ENCODE measurements at places on chromosomes 7 and 10.
A peak's percentile ranks its signal among the peaks of the same experiment; 100 is the strongest.

- DNase-seq, result peak; percentile 54
Measured at GRCh38 chr7:12107841-12108254, 103.2 kb upstream of the TMEM106B start.

GRCh38 chr7:20218279-20218678 lies 1.1 kb upstream of the MACC1 start:
- no peak for DNase-seq

GRCh38 chr7:26013551-26014083 lies 138.4 kb upstream of the NFE2L3 start:
- no peak for DNase-seq

GRCh38 chr7:139047970-139048369 lies 12.1 kb upstream of the ZC3HAV1L start:
- no peak for DNase-seq

- DNase-seq, result no peak
Measured at GRCh38 chr7:11427686-11428273, 404.2 kb downstream of the THSD7A start.

DNA sequence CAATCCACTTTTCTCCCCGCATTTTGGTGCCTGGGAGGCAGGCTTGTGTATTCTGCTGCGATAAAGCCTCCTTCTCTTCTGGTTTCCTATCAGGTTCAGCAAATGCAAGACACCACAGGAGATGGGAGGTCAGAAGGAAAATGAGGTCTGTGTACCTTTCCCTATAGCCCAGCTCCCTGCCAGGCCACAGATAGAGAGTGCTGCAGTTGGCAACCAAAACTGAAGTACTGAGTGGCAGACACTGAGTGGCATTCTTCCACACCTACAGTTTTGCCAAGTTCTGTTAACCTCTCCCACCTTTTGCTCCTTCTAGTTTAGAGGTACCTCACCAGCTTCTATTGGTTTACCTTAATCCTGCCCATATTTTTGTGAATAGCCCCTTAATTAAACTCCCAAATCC lies 948.4 kb downstream of the SORCS1 start:
- DNase-seq, result no peak

GRCh38 chr7:96614154-96614867 lies 95.3 kb downstream of the SEM1 start:
- DNase-seq, result no peak

DNA sequence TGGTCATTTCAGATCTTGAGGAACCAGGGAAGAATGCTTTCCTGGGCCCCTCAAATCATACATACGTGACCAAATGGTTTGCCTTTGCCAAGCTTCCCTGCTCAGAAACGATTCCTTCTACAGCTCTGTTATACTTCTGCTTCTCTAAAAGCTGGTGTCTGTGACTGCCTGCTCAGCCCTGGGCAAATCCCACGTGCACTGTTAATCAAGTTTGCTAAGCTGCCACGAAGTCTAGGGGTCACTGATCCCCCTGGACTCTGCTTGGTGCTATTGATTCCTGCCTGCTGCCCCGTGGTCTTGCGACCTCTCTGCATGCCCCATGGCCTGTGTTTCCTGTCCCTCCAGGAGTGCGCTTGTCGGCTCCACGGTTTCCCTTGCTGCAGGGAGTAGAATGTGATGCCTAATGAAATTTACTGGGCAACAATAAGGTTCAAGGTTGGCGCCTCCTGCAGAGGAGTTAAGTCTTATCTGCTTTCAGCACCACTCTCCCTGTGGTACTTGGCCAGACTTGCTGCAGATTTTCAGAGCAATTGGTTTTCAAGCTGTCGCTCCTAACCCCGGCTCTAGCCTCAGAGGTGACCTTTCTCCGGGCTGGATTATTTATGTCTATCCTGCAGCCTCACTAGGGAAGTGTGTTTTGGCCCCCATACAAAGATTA lies 201.6 kb upstream of the FZD8 start:
- DNase-seq, result no peak

DNA sequence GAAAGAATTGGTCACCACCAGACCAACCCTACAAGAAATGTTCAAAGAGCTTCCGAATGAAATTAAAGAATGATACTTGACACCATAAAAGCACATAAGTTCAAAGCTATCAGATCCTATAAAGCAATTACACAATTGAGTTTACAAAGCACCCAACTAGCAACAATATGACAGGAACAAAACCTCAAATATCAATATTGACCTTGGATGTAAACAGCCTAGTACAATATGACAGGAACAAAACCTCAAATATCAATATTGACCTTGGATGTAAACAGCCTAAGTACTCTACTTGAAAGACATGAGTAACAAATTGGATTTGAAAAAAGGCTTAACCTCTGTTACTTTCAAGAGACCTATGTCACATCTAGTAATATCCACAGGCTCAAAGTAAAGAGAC lies 1201.4 kb downstream of the XPNPEP1 start:
- DNase-seq, result no peak

DNA sequence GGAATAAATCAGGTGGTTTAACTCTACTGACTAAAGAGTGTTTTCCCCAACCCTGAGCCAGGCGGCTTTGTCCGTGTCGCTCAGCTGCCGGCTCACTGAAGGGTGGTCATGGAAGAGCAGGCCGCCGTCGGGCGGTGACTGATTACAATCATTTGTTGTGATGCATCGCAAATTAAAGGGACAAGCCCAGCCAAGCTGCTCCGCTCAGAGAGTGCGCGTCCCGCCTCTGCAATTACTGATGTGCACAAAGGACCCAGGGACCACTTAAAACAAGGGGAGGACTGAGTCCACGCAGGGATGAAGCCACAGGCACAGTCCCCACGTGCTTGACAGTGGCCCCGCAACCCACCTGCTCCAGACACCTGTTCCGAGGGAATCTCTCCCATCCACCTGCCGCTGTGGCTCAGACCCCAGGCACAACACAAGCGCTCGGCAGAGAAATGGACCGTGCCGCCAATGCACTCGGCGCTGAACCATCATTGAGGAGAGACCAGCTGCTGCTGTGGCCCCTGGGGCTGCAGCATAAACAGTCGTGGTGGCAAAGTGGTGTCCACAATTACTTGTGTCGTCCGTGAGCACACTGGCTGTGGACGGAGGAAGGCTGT lies 526.5 kb downstream of the PTPRN2 start:
- DNase-seq, result no peak

DNA sequence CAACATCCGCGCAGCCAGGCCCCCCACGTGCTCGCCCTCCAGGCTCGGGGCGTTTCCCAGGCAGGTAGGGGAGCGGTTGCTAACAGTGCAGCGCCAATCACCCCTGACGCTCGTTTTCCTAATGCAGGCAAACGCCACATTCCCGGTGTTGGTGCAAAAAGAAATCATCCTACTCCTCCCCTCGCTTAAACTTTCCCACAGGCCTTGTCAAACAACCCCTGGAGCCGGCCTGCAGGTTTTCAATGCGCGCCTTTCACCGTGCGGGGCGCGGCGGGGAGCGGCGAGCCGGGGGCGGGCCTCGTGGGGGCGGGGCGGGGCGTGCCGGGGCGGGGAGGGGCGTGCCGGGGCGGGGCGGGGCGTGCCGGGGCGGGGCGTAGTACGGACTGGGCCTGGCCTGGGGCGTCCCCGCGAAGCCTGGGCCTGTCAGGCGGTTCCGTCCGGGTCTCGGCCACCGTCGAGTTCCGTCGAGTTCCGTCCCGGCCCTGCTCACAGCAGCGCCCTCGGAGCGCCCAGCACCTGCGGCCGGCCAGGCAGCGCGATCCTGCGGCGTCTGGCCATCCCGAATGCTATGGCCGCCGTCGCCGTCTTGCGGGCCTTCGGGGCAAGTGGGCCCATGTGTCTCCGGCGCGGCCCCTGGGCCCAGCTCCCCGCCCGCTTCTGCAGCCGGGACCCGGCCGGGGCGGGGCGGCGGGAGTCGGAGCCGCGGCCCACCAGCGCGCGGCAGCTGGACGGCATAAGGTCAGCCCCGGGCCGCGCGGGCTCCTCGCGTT lies at the start of gene ECHDC3:
Gene ECHDC3 (plus strand): TSS at position 374 of the 770 bp plus-strand sequence. CDS start 195 bp downstream, at position 569.
- DNase-seq, result peak; percentile 24

- no peak for DNase-seq
Measured at GRCh38 chr7:22990588-22990949, 23.4 kb downstream of the HYCC1 start.

DNA sequence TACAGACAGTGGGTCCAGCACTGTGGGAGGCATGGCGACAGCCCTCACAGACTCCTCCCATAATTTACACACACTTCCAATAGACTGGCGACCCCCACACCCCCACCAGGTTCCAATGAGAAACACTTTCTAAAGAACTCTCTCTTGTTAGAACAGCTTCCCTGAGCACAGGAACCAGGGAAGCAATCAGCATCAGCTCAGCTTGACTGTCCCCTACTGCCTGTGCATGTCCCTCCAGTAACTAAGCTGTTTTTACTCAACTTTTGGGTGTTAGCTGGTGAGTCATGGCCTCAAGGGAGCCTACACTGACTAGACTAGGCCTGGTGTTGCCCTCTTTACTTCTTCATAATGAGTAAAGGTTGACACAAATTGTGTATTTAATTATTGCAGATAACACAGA lies 32.6 kb upstream of the HERPUD2 start:
- DNase-seq, result no peak

DNA sequence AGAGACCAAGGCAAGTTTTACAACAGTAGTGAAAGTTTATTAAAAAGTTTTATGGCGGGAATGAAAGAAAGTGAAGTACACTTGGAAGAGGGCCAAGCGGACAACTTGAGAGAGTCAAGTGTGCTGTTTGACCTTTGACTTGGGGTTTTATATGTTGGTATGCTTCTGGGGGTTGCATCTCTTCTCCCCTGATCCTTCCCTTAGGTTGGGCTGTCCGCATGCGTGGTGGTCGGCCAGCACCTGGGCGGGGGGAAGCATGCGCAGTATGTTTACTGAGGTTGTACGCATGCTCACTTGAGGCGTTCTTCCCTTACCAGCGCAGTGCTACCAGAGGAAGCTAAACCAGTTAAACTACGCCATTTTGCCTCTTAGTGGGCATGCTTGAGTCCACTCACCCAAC lies 31.9 kb downstream of the NUP42 start:
- DNase-seq, result no peak

DNA sequence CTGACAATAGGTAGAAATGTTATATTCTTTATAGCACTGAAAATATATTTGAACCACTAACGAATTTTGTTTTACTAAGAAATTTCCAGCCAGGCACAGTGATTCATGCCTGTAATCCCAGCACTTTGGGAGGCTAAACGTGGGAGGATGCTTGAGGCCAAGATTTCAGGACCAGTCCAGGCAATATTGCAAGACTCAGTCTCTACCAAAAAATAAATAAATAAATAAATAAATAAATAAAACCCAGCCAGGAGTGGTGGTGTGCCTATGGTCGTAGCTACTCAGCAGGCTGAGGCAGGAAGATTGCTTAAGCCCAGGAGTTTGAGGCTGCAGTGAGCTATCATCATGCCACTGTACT lies 39.8 kb downstream of the PIP4K2A start:
- no peak for DNase-seq

DNA sequence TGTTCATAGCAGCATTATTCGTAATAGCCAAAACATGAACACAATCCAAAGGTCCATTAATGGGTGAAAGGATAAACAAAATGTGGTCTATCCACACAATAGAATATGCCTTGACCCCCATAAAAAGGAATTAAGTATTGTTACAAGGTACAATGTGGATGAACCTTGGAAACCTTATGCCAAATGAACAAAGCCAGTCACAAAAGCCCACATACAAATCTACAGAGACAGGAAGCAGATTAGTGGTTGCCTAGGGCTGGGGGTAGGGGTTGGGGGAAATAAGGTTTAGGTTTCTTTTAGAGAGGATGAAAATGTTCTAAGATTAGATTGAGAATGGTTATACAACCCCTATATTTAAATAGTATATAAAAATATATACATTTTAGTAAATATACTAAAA lies 34.8 kb downstream of the PIP4K2A start:
- no peak for DNase-seq

DNA sequence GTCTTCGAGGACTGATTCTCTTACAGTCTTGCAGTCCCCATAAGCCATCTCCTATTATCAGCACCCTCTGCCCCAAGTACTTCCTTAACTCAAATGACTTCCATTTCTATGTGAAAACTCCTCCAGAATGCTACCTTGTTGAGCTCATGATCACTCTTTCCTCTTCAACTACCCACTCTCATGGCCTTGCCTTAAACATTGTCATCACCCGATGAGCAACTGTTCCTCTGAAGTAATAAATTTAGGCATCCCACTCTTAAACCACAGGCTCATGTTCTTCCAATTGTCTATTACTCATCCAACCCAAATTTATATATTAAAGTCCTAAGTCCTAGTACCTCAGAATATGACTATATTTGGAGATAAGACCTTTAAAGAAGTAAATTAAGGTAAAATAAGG lies 152.9 kb downstream of the C1GALT1 start:
- no peak for DNase-seq

DNA sequence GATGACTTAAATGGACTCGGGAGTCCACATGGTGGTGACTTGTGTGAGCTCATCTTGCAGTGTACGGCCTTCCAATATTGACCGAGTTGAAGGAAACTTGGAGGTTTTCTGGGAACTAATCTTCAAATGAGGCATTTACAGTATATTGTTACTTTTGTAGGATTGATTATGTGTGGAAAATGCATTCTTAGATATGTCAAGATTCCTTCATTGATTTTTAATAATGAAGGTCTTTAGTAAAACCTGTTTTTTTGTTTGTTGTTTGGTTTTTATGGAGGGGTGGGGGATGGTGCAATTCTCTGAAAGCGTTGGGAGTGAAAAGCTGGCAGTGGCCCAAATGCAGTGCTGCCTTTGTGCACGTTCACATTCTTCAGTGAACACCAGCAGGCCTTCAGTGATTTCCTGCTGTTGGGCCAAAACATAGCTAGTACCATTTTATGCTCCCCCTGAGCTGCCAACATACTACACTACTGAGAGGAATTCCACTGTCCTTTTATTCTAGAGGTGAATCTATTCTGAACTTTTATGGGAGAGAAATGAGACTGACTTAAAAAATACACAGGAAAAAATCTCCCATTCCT lies 50.4 kb downstream of the CCNY start:
- DNase-seq, result no peak

DNA sequence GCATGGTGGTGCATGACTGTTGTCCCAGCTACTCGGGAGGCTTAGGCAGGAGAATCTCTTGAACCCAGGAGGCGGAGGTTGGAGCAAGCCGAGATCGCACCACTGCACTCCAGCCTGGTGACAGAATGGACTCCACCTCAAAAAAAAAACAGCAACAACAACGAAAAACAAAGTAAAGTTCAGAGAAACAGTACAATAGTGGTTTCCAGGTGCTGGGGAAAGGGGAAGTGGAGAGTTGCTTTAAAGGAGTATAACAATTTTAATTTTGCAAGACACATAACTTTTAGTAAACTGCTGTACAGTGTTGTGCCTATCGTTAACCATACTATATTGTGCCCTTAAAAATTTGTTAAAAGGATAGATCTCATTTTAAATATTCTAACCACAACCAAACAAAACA lies 662.7 kb upstream of the POT1 start:
- no peak for DNase-seq

- no peak for DNase-seq
Measured at GRCh38 chr7:516216-516605, 3.4 kb downstream of the PDGFA start.
